ENCODE measurements at places on chromosomes 4 and X.

GRCh38 chrX:139826065-139827044 is 106.5 kb downstream of the ATP11C start:
- no peak for DNase-seq

DNA sequence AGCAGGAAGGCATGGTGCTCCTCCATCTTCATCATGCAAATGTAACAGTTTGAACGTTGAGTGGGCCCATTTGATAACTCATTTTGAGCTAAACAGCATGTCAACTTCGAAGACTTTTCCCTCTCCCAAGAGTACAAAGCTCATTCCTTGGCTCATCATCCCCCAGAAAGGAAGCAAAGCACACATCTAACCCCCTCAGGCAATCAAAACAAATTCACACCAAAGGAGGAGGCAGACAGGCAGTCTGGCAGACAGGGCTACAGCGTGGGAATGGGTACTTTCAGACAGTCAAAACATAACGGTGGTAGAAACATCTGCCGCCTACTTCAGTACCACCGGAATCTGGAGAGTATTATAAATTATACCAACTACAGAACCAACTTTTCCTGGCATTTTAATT is 81.7 kb downstream of the PCDH19 start:
- no peak for DNase-seq

GRCh38 chr4:1756079-1756478 is 34.8 kb downstream of the TACC3 start:
- no peak for DNase-seq

DNA sequence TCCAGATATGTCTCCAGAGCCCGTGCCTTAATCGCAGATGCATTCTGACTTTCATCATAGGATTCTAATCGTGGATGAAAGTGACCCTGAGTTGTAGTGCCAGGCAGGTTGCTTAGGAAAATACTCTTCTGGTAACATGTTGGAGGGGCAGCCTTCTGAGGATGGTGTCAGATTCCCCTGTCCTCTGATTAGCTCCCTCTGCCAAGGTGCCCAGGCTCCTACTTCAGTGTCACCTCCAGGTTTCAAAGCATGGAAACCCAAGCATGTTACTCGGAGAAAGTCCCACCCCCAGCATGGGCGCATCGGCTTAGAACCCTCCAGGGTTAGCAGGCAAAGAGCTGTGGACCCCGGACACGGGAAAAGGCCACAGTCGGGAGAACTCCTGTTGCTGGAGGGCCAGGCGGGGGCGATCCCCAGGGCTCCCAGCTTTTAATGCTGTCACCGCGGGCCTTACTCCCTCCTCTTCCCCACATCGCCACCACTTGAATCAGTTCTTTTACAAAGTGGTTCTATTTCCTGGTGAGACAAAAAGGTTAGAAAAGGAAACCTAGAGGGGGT is 44.5 kb downstream of the TRIM2 start:
- DNase-seq, result peak; percentile 43

GRCh38 chr4:20253283-20253734 is 1.6 kb downstream of the SLIT2 start:
- no peak for DNase-seq

DNA sequence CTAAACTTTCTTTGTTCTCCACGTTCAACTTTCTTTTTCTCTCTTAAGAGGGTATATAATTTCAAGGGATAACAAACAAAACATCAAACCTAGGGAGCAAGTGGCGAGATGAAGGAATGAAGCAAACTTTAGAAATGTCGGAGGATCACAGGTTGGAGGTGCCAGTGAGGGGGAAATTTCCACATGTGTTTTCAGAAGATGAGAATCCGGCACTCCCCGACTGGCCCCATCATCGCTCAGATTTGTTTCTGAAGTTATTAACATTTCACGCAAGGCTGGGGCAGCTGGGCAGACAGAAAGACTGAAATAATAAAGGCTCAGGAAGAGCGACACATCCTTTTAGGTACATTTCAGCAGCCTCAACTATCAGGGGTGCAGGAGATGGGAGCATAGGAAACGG is 134.9 kb downstream of the SMIM20 start:
- no peak for DNase-seq

GRCh38 chr4:127124919-127125318 is 507.8 kb upstream of the INTU start:
- DNase-seq, result no peak

DNA sequence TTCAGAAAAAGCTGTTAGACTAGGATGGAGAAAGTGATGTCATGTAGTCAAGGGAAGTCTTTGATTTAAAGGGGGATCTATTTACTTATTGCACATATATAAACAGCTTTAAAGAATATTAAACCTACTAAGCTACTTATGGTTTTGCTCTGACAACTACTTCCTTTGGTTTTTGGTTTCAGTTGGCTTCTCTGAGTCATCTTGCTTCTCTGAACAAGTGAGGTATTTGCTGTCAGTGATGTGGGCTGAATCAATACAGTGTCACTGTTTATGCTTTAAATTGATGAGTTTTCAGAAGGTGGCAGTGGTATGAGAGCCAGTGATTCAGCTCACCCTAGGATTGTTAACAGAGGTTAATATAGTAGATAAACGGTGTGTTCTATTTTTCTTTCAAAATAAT is 75.1 kb downstream of the CEP44 start:
- DNase-seq, result no peak

- no peak for DNase-seq
Observed at GRCh38 chr4:17966312-17966711, 55.2 kb downstream of the LCORL start.

- no peak for DNase-seq
Observed at GRCh38 chr4:124753941-124754581, 41.5 kb upstream of the ANKRD50 start.

DNA sequence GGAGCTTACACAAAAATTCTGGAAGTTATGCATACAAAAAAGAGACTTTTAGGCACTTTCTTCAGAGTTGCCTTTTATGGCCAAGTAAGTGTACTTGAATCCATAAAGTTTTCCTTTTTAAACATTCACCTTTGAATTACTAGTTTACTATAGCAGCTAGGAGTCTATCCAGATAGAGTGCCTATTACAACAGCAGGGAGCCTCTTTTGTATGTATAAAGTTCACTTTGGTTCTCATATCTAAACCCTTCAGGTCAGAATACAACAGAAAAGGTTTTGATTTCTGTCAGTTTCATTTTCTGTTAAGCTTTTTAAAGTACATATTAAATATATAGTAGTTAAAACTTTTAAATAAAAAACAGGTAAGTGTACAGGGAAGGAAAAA is 51.4 kb upstream of the IL13RA1 start:
- DNase-seq, result no peak

GRCh38 chr4:7507381-7507780 is 72.7 kb upstream of the PSAPL1 start:
- no peak for DNase-seq

Data from NCI-H187 treated with DMSO at 0.1 percent for 48 hours (cell line).